ENCODE measurements at places on chromosomes 6 and 20. TPM values are rescaled to one million over a fixed set of nuclear protein-coding genes. Genes with fewer than 3 reads are reported as not detected.

CTCFL gene
- total RNA-seq, result not detected

BAK1 gene
- 25.4 TPM for total RNA-seq

- no peak for DNase-seq
Observed at GRCh38 chr6:167275436-167275835, 15.7 kb upstream of the UNC93A start.

- DNase-seq, result no peak
Observed at GRCh38 chr20:5153612-5154542, 27.1 kb downstream of the CDS2 start.

- DNase-seq, result no peak
Observed at GRCh38 chr6:56909115-56909907, 45.6 kb upstream of the BEND6 start.

GRCh38 chr6:169618526-169619490 lies 83.0 kb downstream of the WDR27 start:
- no peak for DNase-seq

GRCh38 chr20:36004045-36004444 lies 35.7 kb downstream of the CNBD2 start:
- DNase-seq, result no peak

DNA sequence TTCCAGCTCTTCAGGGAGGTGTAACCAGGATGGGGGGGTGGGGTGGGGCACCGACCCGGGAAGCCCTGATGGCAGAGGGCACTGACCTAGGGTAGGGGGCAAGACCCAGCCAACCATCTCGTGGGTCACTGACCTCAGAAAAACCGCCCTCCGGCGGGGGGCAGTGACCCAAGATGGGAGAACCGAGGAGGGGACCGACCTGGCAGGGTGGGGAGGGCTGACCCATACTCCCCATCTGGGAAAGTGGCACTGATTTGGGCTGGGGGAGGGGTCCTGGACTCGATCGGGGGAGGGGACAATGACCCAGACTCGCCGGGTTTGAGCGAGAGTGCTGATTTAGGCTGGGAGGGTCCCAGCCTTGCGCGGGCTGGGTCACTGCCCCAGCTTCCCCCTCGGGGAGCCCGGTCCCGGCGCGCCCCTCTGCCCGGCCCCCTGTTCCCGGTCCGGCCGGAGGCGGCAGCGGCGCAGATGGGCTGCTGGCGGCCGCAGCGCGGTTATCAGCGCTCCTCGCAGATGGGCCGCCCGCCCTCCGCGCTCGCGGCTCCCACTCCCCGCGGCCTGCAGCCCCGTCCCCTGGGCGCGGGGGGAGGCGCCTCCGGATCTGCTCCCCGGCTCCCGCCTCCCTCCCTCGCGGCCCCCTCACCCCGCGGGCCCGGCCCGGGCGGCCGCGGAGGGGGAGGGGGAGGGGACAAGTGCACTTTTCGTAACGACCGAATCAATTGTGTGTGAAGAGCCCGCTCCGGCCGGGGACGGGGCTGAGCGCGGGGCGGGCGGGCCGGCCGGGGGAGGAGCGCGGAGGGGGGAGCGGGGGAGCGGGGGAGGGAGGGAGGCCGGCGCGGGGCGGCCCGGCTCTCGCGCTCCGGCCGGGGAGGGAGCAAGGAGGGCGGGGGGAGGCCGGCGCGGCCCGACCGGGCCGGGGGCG lies 2.2 kb downstream of the NOL4L start:
- no peak for DNase-seq

DNA sequence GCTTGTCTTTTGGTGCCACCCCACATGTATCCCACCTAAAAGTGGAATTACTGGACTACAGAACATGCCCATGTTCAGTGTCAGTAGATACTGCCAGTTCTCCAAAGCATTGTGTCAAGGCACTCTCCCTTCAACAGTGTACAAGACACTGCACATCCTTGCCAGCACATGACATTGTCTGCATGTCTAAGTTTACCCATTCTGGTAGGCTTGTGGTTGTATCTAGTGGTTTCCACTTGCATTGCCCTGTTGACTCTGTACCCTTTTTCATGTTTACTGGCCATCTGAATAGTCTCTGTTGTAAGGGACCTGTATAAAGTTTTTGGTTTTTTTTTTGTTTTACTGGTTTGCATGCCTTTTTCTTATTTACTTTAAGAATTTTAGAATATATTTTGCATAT lies 222.4 kb upstream of the CNR1 start:
- DNase-seq, result no peak

Data from Right ventricle myocardium inferior (tissue), 1 donor.